ENCODE measurements at places on chromosomes 16 and 17.

DNA sequence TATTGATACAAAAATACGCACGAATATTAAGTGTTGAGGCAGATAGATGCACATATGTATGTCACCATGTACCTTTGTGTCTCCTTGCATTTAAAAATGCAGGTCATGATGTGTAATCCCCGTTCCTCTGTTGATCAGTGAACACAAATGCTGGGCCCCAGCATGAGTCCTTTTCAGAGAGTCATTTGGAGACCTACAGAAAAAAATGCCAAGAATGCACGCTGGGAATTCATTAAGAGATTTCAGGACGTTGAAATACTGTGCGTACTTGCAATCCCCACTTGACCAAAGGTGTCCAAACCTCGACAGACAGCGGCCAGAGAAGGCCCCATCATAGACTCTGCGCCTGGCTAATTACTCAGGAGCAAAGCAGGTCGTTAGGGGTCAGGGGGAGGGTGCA, 496.0 kb downstream of the MAF start:
- no peak for DNase-seq

DNA sequence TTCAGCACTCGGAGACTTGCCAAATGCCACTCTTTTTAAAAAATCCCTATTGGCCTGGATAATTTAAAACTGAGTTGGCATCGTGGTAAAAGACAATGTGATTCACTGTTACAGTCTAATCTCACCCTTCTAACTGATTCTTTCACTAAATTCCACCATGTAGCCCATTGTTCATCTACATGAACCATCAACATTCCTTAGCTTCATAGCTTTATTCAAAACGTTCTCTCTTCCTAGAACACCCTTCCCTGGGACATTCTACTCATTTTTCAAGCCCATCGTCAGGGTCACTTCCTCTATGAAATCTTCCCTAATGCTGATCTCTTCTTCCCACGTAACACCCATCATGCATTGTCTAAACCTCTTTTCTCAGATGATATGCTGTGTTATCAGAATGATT, 15.7 kb upstream of the SHISA9 start:
- no peak for DNase-seq

DNA sequence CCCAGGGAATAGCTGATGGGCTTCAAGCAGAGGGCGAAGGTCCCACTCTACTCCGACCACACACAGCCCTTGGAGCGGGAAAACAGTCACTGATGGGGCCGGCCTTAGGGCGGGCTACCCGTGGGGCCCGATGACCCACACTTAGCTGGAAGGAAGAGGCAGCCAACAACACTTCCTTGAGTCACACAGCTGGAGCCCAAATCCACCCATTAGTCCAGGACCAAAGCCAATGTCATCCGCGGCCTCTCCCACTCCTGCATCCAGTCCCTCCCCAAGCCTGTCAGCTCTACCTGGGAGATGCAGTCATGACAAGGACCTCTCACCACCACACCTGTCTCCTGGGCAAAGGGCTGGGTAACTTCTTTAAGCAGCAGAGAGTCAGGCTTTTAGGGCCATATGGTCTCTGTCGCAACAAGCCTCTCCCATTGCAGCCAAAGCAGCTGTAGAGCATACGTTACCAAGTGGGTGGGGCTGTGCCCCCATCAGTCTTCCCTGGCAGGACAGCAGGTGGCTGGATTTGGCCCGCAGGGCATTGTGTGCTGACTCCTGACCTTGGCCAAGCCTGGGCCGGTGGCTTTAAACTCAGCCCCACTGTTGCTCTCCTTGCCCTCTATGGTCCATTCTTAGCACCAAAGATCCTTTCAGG, 110.7 kb downstream of the SOCS1 start:
- no peak for DNase-seq

- DNase-seq, result no peak
Measured at GRCh38 chr17:704111-704864, 10.4 kb downstream of the VPS53 start.

All from NCI-H1930 (cell line).